ENCODE measurements at places on chromosomes 3 and 15.

DNA sequence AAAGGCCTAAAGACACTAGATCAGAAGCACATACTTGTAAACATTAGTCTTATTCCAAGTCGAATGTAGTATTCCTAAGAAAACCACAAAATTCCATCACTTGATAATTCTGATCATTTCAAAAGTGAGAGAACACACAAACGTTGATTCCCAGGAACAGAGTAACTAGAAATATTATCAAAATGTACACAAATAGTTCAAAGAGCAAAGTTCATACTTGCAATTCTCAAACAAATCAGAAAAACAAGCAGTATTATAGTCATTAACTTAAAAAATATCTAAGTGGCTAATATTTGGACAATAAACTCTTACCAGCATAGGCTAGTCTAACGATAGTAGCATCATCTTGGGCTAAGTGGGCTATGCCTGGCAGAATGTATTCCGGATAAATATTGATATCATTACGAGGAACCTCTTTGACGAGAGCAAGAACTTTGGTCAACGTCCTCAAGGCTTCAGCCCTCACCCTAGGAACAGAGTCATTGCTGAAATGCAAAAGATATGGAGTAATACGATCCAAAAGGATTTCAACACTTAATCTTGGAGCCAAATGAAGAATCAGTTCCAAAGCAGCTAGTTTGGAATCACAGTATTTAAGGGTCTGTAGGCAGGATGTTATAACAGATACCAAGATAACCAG, 13.3 kb downstream of the PIK3R4 start:
- no peak for DNase-seq

DNA sequence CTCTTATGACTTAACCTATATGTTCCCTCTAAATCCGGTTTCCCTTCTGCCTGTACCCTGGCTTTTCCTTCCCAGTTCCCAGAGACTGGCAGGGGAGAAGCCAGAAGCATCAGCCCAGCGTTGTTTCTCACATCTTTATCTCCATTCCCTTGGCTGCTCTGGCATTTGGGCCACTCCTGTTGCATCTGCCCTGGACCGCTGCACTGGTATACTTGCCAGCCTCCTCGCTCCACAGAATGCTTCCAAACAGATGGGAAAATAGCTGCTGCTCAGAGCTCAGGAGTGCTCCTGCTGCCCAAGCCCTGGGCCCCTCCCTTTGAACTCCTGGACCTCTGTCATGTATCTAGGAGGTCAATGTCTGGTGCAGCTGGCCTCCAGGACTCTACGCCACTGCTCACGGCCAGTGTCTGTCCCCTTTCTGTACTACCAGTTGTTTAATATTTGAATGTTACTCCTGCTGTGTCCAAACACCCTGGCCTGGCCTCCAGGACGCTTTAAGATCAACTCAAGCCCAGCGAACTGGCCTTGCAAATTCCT, 6.8 kb downstream of the SPINT1 start:
- DNase-seq = no peak

DNA sequence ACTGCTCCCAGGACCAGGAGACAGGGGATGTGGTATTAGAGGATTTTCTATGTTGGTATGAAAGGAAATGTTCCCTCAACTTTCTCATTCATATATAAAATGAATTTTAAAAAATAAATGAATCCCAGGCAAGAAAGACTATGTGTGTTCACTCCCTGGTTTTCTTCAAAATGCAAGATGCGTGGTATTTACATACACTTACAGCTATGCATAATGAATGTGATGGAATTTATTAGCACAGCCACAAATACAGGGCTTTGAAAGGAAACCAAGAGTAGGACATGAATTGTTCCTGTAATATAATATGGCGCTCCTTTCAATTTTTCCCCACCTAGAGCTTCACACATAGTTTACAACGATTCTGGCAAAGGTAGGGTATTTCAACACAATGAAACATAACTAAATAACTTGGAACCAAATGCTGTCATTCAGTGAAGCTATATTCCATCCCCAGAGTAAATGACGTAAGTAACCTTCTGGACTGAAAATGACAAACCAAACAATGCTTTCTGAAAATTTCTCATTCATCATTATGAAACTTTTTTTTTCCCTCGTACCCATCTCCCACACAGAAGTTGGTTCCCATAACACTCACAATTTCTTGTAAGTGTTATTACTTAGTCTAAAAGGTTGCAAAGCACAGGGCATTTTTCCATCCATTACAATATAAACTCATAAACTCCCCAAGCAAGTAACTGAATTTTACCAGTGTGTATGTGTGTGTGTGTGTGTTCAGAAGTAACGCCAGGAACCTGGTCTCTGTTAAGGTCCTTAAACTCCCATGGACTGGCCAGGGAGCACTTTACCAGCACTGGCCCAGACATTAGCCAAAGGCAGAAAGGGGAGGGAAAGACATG, 41.8 kb downstream of the CBLB start:
- no peak for DNase-seq

DNA sequence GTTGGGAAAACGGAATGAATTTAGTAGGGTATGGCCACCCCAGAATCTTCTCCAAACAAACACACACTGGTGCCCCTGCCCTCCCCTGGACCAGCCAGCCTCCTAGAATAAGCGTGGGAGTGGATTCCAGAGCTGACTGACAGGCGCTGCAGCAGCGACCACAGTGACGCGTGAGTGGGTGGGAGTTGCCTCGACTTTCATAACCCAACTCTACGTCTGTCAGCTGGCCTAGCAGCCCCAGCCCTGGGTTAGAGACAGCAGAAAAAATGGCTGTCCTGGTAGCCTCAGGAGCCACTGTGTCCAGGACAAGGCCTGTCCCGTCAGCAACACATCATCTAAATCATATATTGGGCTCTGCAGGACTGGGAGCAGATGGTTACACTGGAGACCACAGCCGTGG, 10.0 kb downstream of the PLA2G4B start:
- no peak for DNase-seq

GRCh38 chr3:73542136-73542535, 82.6 kb downstream of the PDZRN3 start:
- no peak for DNase-seq

DNA sequence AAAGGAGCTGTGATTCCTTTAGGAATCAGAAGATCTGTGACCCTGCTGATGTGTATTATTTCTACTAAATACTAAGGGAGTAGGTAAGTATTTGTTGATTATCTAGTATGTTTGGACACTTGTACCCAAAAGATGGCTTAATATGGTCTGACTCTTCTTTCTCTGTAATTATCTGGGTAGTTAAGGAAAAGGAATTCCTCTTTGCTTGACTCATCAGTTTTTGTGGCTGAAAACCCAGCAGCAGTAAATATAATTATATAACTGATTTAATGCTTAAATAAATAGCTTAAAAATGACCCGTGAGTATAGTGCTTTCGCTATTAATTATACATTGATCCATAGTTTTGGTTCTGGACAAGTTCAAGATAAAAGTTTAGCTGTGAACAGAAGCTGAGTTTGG, 155.8 kb downstream of the LRTM1 start:
- no peak for DNase-seq
